ENCODE measurements at places on chromosomes 12 and 14.

DNA sequence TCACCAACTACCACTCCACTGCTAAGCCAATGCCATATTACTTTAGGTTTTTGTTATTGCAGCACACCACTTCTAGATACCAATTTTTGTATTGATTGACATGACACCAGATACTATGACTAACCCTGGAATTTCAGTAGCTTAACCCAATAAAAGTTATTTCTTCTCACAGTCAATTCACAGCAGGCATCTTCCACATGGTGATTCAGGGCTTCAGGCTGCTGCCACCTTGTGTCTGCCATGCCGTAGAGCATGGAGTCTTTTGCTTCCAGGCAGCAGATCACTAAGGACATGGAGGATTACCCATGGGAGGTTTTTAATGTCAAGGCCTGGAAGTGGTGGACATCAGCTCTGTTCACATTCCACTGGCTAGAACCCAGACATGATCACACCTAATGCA, 56.4 kb upstream of the LTA4H start:
- DNase-seq = no peak

- peak; percentile 23 for DNase-seq
Measured at GRCh38 chr14:100903672-100904185, at the start of gene RTL1. RTL1 (minus strand) TSS chr14:100903722; CDS start chr14:100884788, 18,934 bp downstream.

GRCh38 chr14:105173901-105174894, 5.6 kb upstream of the JAG2 start:
- DNase-seq = no peak

GRCh38 chr12:81043979-81044740, 33.7 kb upstream of the ACSS3 start:
- no peak for DNase-seq

- DNase-seq = no peak
Measured at GRCh38 chr14:89620436-89620835, 203.4 kb upstream of the FOXN3 start.

Data from NCI-H1436 (cell line).